ENCODE measurements at places on chromosomes 11 and 22.

DNA sequence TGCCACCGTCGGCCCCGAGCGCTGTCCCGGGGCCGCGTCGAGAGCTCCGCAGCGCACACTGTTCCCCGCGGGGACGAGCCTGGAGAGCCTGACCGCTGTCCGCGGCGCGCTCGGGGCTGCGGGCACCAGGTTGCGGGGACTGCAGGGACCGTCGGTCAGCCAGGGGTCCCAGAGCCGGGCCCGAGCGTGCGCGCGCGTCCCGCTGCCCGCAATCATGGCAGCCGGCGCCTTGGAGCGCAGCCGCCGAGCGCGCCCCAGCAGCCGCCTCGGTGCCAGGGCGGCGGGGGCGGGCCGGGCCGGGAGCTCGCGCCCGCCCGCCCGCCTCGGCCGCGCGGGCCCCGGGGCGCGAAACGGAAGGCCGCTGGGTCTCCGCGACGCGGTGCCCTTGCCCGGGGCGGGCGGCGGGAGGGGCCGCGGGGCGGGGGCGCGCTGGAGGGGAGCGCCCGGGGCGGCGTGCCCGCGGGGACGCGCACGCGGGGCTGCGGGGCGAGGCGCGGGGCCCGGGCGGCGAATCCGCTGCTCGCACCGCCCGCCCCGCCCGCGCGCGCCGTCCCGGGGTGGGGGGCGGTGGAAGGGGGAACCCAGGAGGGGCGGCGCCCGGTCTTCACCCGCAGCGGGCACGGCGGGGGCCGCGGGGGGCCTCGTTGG lies 79.4 kb upstream of the PPARA start:
- peak; percentile 89 for DNase-seq

- DNase-seq, result peak; percentile 75
Observed at GRCh38 chr11:131408025-131408640, 37.7 kb downstream of the NTM start.

DNA sequence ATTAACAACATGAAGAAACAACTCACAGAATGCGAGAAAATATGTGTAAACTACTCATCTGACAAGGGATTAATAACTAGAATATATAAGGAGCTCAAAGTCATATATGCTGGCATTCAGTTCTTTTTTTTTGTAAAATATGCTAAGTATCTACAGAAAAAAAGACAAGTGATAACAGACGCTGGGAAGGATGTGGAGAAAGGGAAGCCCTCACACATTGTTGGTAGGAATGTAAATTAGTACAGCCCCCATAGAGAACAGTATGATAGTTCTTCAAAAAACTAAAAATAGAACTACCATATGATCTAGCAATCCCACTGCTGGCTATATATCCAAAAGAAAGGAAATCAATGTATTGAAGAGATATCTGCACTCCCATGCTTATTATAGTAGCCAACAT lies 13.8 kb downstream of the GAB2 start:
- DNase-seq, result no peak

DNA sequence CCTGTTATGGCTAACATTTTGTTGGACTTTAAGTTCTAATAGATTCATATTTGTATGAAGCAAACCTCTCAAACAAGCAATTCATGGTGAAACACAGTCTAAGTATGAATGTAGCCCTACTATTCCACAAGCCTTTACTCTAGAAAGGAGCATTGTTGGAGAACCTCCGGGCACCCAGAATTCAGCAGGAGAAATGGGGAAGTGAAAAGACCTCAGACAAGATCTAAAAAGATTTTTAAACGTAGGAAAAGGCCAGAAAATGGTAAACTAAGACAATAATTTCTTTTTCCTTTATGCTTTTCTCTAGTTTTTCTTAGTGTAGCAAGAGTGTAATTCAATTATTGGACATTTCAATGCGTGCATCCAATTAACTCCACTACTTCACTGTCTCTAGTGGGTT lies 426.4 kb downstream of the INSC start:
- DNase-seq, result no peak

DNA sequence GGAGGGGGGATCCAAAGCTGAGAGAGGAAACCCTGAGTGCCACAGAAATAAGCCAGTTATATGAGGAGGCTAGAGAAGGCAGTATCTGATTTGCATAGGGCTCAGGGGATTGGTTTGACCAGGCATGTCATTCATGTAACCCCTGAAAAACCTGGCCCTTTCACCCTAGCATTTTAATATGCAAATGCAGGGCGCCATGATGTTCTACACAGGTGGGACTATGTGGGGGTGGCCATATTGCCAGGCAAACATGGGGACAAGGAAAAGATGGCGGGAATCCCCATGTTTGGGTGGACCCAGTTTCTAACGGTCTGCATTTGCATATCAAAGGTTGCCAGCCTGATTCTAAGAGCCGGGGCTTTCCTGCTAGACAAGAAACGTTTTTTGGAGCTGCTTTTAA lies 27.2 kb downstream of the CSF2RB start:
- no peak for DNase-seq

- no peak for DNase-seq
Observed at GRCh38 chr11:117950301-117950700, 21.1 kb upstream of the TMPRSS13 start.

GRCh38 chr22:29380032-29380781 lies 8.2 kb downstream of the AP1B1 start:
- DNase-seq, result no peak

GRCh38 chr11:72226701-72227100 lies 2.1 kb downstream of the INPPL1 start:
- peak; percentile 8 for DNase-seq

DNA sequence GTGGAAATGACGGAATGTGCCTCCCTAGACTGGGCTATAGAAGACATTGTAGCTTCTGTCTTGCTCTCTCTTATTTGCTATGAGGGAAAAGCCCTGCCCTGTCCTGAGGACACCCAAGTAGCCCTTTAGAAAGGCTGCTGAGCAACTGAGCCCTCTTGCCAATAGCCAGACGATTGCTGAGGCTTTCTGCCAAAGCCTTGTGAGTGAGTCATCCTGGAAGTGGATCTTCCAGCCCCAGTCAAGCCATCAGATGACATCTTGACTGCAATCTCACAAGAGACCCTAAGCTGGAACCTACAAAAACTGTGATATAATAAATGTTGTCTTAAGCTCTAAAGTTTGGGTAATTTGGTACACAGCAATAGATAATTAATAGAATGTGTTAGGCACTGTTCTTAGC lies 3.9 kb upstream of the TRAF6 start:
- DNase-seq, result no peak

DNA sequence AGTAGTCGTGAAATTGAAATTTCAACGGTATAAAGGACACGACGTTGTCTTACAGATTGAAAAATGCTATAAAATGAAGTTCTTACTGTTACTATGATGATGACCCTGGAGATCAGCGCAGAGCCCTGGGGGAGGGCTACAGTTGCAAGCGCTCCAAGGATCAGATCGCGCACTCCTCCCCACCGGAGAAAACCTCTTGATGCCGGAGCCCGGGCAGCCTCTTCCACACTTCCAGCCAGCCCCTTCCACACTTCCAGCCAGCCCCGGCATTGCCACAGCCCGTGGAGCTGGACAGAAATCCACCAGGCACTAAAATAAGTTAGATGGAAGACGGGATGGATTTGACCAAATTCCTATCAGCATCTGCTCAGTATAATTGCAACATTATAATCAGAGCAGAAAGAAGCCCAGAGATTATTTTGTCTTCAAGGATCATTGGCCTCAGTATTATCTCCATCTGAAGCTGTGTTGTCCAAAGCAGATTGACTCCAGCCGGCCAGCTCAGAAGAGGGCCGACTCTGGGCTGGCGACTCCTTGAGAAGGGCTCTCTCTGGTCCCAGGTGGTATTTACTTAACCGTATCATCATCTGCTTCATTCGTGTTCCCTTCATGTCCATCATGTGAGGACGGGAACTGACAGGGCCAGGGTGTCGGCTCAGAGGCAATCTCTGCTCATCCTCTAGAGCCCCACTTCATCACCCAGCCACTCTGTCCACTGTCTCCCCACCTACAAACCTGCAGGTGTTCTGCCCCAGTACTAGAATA lies 777 bp upstream of the MICAL3 start:
- no peak for DNase-seq

GRCh38 chr11:44633641-44634040 lies 68.2 kb downstream of the CD82 start:
- DNase-seq, result peak; percentile 49

DNA sequence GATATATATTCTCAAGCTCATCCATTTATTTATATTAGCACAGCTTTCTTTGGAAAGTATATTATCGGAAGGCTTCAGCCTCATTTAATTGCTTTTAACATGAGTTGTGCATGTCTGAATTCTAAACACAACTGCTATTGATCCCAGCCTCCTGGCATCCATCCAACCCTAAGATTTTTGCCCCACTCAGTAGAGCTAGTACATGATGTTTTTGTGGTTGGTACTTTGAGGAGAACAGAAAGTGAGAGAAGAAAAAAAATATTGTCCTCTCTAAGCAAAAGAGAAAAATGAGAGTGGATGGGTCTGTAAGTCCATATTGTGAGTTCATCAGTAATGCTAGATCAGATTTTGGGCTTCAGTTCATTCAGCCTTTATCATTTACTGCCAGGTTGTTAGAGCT lies 198.7 kb downstream of the DDX10 start:
- no peak for DNase-seq

GRCh38 chr11:103737747-103738146 lies 298.7 kb upstream of the DDI1 start:
- no peak for DNase-seq

GRCh38 chr11:122661182-122661945 lies 5.8 kb downstream of the UBASH3B start:
- no peak for DNase-seq

DNA sequence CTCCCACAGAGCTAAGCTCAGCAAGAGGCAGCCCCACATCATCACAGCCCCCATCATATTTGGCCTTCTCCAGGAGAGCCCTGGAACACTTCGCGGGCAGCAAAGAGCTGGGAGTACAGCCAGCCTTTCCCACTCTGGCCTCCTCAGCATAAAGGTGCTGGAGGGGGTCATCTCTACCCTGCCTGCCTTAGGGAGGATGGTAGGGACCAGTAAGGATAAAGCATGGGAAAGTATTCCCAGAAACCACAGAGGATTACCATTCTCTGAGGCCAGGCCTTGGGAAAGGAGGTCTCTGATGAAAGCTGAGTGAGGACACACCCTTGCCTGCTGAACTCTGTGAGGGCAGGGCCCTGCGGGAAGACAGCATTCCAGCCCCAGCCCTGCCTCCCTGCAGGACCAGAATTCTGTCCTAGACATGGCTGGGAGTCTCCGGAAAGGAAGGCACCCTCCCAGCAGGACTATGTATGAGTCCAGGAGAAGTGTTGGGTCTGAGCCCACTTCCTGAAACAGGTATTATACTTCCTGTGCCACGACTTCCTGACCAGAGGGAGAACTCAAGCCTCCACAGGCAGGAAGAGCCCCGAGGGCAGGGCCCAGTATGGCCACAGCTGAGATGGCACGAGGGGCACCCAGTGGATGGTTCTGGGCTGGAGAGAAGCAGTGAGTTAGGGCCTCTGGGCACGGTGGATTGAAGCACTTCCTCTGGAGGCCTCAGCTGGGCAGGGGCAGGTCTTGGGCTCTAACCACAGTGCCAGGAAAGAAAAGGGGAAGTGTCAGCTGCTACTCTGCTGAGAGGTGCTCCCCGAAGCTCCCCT lies 12.9 kb upstream of the CASTOR1 start:
- DNase-seq, result no peak

DNA sequence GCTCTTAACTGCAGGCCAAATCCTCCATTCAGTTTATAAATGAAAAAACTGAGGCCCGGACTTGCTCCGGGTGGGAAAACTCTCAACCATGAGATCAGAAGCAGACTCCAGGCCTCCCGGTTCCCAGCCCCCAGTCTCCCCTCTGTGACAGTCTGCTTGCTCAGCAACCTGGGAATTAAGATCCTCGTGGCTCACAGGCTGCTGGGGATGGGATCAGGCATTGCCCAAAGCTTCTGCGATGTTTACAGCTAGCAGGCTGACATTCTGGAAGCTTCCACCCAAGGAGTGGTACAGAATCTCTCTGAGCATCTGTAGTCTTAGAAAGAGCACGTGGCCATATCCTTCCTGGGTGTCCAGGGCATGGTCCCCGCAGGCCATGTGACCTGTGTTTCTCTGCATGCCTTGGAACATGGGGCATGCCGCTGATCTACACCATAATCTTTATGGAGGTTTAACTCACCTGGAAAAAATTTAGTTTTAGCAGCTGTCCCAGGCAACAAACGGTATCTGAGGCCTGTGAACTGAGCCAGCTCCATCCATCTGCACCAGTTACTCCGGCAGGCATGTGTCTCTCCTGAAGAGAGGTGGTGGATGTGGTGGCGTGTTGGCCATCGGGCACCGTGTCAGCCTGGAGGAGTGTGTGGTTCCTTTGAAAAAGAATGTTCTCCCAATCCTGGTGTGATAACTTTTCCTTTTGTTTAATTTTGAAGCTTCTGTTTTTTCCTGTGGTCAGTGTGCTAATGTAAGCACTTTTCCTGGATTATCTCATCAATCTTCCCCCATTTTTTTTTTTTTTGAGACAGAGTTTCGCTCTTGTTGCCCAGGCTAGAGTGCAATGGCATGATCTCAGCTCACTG lies 7.9 kb downstream of the FBLN1 start:
- no peak for DNase-seq

DNA sequence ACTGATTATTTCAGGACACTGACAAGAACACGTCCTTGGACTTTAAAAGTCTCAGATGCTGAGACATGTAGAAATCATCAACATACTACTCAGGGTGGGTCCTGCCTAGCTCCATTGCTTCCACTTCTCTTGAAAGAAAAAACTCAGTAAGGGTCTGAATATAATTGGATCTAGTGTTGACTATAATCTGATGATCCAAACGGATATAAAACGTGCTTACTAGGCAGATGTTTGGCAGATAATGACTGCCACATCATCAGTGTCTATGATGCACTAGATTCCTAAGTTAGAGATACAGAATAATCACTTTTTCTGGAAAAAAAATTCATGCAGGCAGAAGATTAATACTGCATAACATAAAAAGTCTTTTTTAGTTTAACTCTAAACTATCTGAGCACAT lies 21.6 kb downstream of the GUCY1A2 start:
- no peak for DNase-seq

- DNase-seq, result no peak
Observed at GRCh38 chr22:26939466-26939865, 282.1 kb downstream of the MIAT start.

DNA sequence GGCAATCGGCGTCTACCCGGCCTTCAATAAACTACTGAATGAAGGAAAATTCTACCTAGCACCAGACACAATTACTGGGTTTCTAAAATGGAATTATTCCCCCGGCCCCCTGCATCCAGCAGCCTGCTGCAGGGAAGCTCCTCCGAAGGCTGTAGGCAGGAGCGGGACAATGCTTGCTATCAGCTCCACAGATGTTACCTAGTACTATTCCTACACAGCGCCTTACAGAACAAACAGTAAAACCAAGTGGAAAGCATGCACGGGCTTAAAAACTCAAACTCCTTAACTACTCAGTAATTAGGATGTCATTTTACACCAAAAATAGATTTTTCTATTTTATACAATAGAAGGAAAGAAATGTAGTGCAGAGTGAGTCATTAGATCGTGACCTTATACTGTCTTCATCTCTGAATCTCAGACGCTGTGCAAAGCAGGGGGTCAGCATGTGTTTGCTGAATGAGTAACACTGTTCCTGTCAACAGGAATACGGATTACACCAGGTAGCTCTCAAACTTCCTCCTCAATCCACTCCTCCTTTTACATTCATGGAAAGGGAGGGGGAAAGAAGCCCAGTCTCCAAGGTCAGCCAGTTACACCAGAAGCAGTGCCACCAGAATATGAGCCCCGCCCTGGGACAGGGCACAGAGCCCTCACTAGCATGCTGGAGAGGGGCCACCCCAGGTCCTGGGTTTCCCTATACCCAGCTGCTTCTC lies 74.9 kb downstream of the PACSIN2 start:
- DNase-seq, result no peak

GRCh38 chr22:47218671-47219070 lies 456.2 kb downstream of the TBC1D22A start:
- DNase-seq, result no peak

Measured in D341Med (cell line).